Activated T-helper 1 cell treated with anti-CD3 and anti-CD28 coated beads, Interleukin-12 subunit alpha, Interleukin-12 subunit beta, Interleukin-2, Interleukin-4 antibody, amounts not matched to agents 30 ng/mL and 10 ng/mL and 1 ng/mL, durations not matched to agents 14 hours and 24 hours and 36 hours (primary cell): ENCODE measurements at places on chromosomes 5 and 9. TPM values are rescaled to one million over a fixed set of nuclear protein-coding genes. Genes with fewer than 3 reads are reported as not detected.

The MYOZ3 gene
- total RNA-seq = 0.49 and 0.51 TPM in 2 replicates

DNA sequence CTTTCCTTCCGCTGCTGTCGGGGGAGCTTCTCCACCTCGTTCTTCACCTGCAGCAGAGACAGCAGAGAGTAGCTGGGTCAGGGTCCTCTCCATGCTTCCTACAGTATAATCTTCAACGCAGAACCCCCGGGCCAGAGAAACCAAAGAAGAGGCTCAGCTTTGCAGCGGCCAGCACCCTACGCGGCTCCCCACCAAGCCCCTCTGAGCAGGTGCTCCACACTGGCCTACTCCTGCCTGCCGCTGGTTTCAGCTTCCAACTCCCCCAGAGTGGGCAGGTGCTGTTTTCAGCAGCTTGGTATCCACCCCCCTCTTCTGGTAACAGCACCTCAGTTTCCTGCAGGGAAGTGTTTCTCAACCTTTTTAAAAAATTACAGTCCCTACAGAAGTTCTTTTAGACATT is 58.3 kb upstream of the FBXW11 start:
- no peak overlapping the region for H3K27ac ChIP-seq
- DNase-seq = no peak
- peaks cover 43% of the 10 kb centered on the region for H3K4me1 ChIP-seq
- H3K36me3 ChIP-seq = peaks cover 56% of the 10 kb centered on the region
- H3K27me3 ChIP-seq = no peaks in the 10 kb centered on the region
- no peak overlapping the region for H3K4me3 ChIP-seq

- no peak for DNase-seq
- no peak overlapping the region for H3K4me3 ChIP-seq
- peaks cover 3% of the 10 kb centered on the region for H3K27me3 ChIP-seq
- no peaks in the 10 kb centered on the region for H3K4me1 ChIP-seq
- H3K27ac ChIP-seq = no peak overlapping the region
- no peaks in the 10 kb centered on the region for H3K36me3 ChIP-seq
Measured at GRCh38 chr9:84935528-84936117, 266.1 kb downstream of the NTRK2 start.

DNA sequence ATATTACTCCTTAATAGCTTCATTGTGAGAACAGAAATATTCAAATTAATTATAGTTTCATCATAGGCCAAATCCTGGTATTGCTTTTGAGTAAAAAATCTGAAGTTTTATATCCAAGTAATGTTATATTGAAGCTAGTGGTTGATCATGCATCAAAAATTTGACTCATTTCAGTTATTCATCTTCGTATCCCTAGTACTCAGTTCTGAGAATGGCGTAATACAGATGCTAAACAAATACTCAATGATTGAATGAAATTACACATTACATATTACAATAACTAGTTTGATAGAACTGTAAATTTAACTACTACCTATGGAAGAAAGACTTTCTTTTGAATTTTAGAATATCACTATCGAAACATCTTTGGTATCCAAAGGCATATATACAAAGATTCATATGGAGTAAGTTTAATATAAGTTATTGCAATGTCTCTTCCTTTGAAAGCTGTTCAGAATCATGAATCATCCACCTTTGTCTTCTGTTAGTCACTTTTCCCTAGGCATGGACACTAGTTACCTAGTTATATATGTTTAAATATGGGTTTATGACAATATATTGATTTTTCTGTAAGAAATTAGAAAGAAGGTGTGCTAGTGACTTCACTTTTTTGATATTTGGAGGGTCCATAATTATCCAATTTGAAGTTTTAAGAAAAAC is 5.0 kb upstream of the ZNF462 start:
- no peak for DNase-seq
- H3K4me1 ChIP-seq = peaks cover 13% of the 10 kb centered on the region
- peaks cover 50% of the 10 kb centered on the region for H3K27me3 ChIP-seq
- no peak overlapping the region for H3K27ac ChIP-seq

DNA sequence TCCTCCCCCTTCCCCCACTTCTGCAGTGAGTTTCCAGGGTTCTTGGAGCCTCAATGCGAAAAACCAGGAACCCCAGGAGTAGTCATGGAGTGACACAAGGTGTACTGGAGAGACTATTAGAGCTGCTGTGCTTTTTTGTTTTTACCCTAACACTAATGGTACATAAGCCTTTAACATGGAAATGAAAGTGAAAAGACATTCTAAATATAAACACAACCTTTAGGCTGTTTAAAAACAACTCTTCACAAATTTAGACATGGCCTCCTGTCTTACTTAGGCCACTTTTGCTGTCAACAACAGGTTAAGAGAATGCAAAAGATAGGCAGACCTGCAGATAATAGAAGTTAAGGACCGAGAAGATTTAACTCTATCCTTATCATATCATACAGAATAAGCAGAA is 232.2 kb downstream of the DENND1A start:
- H3K27me3 ChIP-seq = no peaks in the 10 kb centered on the region
- DNase-seq = no peak
- H3K27ac ChIP-seq = no peak overlapping the region
- no peaks in the 10 kb centered on the region for H3K4me1 ChIP-seq
- H3K4me3 ChIP-seq = no peak overlapping the region

The SIT1 gene
- 86.6 and 90.5 TPM in 2 replicates for total RNA-seq

- no peaks in the 10 kb centered on the region for H3K36me3 ChIP-seq
- no peak overlapping the region for H3K27ac ChIP-seq
- DNase-seq = no peak
Measured at GRCh38 chr9:16469184-16469583, 401.3 kb downstream of the BNC2 start.

The PRLR gene
- total RNA-seq = not detected in 2 replicates

The LAMC3 gene
- 0.05 TPM in 2 replicates for total RNA-seq

DNA sequence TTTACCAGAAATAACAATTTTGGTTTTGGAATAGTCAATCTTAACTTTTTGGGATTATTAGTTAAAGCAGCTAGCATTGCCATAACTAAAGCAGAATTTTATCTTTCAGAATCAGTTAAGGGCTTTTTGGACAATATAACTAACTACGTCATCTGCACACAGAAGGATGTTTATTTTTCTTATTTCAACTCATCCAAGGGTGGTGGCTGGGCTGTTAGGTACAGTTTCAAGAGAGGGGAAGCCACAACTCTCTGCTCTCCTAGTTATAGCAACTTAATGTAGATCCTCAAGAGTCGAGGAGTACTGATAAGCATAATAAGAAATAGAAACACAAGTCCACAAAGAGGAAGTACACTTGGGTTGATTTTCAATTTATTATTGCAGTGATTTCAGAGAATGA is 65.6 kb downstream of the ANKRD55 start:
- H3K4me1 ChIP-seq = peaks cover 57% of the 10 kb centered on the region
- H3K36me3 ChIP-seq = peaks cover 3% of the 10 kb centered on the region

DNA sequence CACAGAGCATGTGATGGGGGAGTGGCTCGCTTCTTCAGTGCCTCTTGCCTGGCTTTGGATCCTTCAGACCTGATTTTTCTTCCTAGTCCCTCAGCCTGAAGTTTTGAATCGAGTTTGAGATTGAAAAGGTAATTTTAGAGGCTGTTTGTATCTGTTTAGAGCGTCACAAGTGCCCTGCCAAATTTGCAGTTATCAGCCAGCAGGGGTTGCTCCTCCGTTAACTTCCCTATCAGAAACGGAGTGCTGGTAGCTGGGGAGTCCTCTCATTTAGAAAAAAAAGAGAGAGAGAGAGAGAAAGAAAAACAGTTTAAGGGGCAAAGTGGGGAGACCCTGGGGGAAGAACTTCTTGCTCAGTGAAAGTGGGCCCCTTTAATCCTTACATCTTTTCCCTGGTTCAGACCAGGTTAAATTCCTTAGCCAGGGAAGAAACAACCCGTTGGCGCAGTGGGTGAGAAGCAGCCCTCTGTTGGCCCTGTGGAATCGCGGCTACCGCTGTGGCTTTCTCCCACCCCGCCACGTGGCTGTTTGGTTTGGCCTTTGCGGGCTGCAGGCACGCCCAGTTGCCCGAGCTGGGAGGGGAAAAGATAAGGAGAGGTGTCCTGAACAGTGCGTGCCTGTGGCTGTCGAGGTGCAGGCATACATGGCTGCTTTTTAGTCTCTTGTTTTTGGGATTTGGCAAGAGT is 576.7 kb upstream of the ACO1 start:
- no peaks in the 10 kb centered on the region for H3K36me3 ChIP-seq
- H3K27me3 ChIP-seq = peaks cover under 1% of the 10 kb centered on the region
- H3K4me3 ChIP-seq = no peak overlapping the region
- no peaks in the 10 kb centered on the region for H3K4me1 ChIP-seq
- H3K27ac ChIP-seq = no peak overlapping the region

- no peaks in the 10 kb centered on the region for H3K36me3 ChIP-seq
- H3K4me1 ChIP-seq = no peaks in the 10 kb centered on the region
- H3K4me3 ChIP-seq = no peak overlapping the region
- H3K27me3 ChIP-seq = peaks cover 16% of the 10 kb centered on the region
Measured at GRCh38 chr9:124710766-124711165, 60.3 kb downstream of the NR6A1 start.

DNA sequence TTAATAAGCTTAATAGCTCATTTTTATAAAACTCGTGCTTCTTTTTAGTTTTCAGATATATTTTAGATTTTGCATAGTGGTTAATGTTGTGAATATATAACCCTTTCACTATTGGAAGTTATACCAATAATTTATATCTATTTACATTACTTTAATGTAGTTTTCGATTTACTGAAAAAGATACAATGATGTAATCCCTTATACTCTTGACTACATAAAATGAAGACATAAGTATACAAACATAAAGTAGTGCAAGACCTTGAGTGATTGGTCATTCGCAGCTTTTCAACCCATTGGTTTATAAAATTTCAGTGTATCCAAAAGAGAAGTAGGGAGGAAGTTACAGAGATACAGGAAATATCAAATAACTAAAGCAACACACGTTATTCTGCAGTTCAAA is 84.3 kb upstream of the GRHPR start:
- H3K27me3 ChIP-seq = no peaks in the 10 kb centered on the region
- H3K36me3 ChIP-seq = peaks cover 1% of the 10 kb centered on the region
- no peak overlapping the region for H3K4me3 ChIP-seq
- no peak overlapping the region for H3K27ac ChIP-seq
- H3K4me1 ChIP-seq = no peaks in the 10 kb centered on the region

DNA sequence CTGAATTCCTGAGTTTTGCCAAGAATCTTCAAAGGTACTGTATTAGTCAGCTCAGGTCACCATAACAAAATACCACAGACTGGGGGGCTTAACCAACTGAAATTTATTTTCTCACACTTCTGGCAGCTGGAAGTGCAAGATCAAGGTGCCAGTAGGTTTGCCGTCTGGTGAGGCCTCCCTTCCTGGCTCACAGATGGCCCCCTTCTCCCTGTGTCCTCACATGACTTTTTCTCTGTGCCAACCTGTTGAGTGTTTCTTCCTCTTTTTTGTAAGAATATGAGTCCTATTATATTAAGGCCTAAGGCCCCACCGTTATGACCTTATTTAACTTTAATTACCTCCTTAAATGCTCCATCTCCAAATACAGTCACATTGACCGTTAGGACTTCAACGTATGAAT is 156.1 kb upstream of the KIF2A start:
- H3K4me3 ChIP-seq = no peak overlapping the region
- no peak for DNase-seq
- H3K36me3 ChIP-seq = no peaks in the 10 kb centered on the region
- H3K27ac ChIP-seq = no peak overlapping the region

- H3K4me1 ChIP-seq = no peaks in the 10 kb centered on the region
- no peaks in the 10 kb centered on the region for H3K36me3 ChIP-seq
- no peak overlapping the region for H3K4me3 ChIP-seq
- no peak for DNase-seq
Measured at GRCh38 chr9:72772661-72773060, 180.2 kb downstream of the ALDH1A1 start.
